ENCODE measurements at places on chromosomes 11 and 22.
A peak's percentile ranks its signal among the peaks of the same experiment; 100 is the strongest.

GRCh38 chr11:5364214-5364613 lies 12.9 kb downstream of the OR51B6 start:
- no peak for DNase-seq

DNA sequence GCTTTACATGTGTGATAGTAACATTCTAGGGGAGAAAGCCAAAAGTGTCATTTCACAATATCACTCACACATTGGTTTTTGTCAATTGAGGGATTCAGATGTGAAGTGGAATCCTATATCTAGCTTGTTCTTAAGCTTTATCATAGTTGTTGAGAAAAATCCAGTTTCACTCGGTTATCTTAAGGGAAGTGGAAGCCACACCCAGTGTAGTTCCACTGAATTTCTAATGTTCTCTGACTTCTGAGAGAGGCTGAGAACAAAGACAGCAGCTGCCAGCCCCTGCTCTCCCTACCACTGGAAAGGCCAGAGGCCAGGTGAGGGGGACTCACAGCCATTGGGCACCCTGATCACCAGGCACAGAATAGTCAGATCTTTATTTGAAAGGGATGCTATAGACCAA lies 53.7 kb downstream of the THAP12 start:
- DNase-seq, result no peak

DNA sequence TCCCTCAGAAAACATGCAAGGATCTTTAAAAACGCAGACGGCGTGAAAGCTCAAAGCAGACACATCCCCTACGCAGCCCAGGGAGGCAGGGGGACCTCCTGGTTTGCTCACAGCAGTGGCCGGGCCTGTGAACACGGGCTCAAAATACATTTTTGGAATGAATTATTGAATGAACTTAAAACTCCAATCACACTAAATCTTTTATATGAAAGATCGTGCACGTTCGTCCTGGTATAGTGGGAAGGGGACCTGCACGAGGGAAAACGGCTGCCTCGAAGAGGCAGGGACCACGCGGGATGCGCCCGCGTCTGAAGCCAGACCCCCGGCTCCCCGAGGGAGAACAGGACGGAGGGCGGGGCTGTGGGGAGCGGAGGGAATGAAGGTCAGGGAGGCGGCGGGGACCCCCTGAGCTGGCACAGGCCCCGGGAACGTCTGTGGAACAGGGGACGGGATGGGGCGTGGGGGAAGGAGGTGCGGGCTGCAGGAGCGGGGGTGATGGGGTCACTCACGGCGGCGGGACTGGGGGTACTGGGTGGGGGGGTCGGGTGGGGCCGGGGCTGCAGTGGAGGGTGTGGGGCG lies 1.3 kb upstream of the PANX2 start:
- no peak for DNase-seq

GRCh38 chr11:133576351-133576750 lies 44.0 kb upstream of the OPCML start:
- no peak for DNase-seq

- DNase-seq, result no peak
Measured at GRCh38 chr22:25485626-25486545, 78.6 kb upstream of the GRK3 start.

- no peak for DNase-seq
Measured at GRCh38 chr11:27701355-27702105, 1.3 kb upstream of the BDNF start.

GRCh38 chr11:61753672-61754071 lies 1.2 kb downstream of the MYRF start:
- no peak for DNase-seq

DNA sequence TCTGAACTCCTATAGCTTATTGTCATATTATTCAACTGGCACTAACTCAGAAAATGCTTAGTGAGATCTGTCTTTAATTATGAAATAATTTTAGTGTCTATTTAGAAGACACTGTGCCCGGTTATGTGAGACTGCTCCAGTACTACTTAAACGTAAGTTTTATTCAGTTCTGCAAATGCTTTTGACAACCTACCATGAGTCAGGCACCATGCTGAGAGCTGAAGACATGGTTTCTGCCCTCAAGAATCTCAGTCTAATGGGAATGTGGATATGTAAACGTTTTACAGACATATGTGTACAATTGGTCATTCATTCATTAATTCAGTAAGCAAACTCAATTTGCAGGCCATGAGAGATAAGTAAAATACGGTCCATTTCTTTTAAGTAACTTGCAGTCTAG lies 40.0 kb downstream of the DCUN1D5 start:
- no peak for DNase-seq

DNA sequence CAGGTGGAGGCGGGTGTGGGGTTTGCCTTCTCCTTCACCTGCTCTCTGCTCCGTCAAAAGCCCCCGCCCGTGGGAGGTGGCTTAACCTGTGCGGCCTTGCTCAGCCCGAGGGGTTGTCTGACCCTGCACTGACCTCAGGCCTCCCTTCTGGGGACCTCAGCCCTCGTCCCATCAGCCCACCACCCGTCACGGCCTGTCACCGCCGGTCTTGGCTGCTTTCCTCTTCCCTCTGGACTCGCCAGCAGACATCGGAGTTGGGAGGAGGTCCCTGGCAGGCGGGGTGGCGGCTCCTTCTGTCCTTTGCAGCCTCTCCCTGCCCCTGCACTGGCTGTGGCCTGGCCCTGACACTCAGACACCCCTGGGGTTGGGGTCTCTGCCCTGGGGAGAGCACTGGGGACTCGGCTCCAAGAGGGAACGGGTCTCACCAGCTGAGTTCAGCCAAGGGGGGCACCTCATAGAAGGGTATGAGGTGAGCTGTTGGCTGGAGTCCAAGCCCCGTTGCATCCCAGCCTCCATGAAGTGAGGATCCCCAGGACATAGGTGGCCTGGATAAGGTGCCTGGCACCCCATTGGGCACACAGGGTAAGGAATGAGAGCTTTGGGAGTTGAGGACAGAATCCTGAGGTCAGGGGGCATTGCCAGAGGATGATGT lies 999.6 kb downstream of the BRD1 start:
- DNase-seq, result no peak

GRCh38 chr11:14538926-14539554 lies 18.9 kb upstream of the PSMA1 start:
- DNase-seq, result no peak

- no peak for DNase-seq
Measured at GRCh38 chr11:106551744-106552673, 466.3 kb downstream of the GUCY1A2 start.

- no peak for DNase-seq
Measured at GRCh38 chr11:469684-470560, 19.8 kb downstream of the PTDSS2 start.

DNA sequence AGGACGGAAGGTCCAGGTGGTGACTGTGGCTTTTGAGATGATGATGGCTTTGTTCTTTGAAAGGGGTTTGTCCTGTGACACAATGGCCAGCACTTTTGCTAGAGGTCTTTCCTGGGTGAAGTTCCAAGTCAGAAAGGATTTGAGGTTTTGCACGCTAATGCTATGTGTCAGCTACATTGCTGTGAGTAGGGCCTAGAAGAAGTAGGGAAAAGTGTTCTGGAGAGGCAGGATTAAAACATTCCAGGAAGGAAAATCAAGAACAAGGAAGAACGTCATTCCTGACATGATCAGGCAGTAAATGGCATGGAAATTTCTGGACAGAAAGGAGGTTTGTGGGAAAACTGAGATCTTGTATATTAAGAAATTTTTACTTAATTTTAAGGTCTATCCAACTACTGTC lies 290.7 kb downstream of the NTM start:
- no peak for DNase-seq

- DNase-seq, result no peak
Measured at GRCh38 chr11:121483805-121484480, 31.2 kb upstream of the SORL1-AS1 start.

DNA sequence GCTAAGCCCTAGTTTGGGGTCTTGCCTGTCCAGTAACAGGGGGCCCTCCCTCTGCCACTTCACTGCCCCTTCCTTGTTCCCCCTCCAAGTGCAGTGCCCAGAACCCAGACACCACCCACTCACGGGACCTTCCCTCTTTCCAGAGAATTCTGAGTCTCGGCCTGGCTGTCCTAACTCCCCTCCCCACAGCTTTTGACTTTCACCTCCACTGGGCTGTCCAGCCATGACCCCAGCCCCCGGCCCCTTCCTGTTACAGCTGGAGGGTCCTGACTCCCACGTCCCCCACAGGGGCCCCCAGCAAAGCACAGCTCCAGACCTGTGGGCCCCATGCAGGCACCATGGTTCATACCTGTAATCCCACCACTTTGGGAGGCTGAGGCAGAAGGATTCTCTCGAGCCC lies 71.5 kb downstream of the BRD1 start:
- no peak for DNase-seq

DNA sequence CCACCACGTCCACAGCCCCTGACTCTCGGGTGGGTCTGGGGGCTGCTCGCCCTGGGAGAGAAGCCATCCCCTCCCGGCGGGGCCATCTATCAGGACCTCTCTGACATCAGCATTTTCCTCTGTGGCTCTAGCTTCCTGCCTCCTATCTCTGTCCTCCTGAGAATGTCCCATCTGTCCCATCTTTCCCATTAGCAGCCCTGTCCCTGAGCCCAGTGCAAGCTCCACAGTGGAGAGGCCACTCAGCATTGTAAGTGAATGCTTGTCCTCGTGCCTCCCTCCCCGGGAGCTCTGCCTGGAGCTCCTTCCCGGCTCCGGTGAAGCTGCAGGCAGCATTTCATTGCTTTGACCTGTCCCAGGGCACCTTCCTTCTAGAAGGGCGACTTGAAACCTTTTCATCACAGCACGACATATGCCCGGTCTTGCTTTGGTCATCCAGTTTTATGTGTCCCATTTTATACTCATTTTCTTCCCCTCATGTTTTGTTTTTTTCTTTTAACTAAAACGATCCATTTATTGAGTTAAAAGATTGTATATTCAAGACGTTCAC lies 49.7 kb downstream of the RTN4R start:
- no peak for DNase-seq

DNA sequence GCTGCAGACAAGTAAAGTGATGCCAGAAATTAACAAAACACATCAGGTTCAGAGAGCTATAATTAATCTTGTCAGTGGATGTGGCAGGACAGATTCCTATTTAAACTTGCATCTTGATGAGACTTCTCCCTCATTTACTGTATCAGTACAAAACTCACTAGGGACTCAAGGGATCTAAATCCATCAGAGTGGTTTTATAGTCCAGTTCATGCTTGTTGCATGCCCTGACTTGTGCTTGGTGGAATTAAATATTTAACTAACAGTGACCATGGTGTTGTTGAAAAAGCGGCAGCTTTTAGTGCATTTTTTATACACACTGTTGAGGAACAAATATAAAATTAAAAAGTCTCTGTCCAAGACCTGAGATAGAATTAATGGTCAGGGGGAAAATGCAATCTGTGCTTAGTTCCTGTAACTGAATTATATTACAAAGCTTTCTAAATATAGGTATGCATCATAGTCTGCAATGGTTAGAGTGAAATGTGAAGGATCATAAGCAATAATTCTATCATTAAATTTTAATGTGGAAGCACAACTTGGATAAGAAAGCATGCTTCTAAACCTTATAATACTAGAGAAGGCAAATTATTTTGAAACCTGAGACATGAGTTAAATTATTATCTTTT lies 1475.5 kb upstream of the TENM4 start:
- DNase-seq, result no peak

DNA sequence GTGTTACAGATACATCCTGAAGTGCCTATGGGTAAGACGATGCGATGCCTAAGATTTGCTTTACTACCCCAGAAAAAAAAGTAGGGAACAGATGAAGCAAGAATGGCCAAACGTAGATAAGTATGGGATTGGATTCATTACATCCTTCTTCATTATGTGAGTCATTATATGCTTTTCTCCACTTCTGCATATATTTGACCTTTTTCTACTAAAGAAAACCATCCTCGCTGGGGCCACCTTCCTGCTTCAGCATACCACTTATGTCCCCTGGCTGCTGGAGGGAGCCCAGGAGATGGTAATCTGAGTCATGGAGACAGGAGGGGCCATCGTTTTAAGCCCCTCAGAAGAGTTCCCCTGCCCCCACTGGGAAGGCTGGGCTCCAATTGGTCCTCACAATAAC lies 14.4 kb upstream of the KLHL35 start:
- no peak for DNase-seq

- DNase-seq, result no peak
Measured at GRCh38 chr11:120123946-120124345, 14.0 kb downstream of the TRIM29 start.

- DNase-seq, result no peak
Measured at GRCh38 chr22:44884562-44884961, 125.2 kb downstream of the PHF21B start.

GRCh38 chr11:115496892-115497291 lies 7.3 kb downstream of the CADM1 start:
- DNase-seq, result no peak

DNA sequence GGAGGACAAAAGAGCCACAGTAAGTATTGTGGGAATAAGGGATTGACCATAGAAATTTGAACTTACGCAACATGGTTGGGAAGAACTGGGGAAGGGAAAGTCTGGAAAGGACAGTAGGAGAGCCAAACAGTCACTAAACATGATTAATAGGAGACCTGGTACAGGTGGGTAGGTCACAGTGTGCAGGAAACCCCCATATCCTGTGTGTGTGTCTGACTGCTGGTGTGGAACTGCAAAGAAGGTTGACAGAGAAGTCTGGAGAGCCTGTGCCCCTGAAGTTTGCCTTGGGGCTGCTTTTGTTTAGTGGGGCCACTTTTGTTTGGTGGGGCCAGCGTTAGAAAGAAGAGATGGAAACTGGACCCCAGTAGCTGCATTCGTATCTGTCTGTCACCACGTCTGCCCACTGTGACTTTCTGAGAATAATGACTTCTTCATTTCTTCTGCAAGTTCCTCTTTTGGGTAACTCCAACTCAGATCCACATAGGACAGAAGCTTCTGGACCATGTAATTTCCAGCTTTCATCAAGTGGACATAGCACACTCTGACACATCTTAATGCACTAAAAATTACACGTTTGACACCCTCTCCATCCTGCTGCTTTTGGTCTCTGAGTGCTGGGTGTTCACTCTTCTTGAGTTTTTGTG lies 126.8 kb upstream of the RAG2 start:
- DNase-seq, result no peak

DNA sequence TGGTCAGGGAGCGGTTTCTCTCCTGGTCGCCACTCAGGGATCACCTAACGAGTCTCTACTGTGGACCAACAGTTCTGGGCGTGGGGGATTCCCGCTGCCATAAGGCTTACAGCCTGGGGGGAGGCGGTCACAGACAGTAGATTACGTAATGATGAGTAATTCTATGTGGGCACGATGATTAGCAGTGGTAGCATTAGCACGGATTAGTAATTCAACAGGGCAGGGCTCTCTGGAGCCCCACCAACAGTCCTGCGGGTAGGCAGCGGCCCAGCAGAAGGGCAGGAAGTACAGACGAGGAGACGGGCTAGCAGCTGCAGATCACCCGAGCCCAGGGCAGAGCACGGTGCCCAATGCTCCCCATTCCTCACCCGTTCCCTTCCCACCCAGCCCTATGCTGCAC lies 3.6 kb downstream of the SHISAL1 start:
- DNase-seq, result peak; percentile 41

DNA sequence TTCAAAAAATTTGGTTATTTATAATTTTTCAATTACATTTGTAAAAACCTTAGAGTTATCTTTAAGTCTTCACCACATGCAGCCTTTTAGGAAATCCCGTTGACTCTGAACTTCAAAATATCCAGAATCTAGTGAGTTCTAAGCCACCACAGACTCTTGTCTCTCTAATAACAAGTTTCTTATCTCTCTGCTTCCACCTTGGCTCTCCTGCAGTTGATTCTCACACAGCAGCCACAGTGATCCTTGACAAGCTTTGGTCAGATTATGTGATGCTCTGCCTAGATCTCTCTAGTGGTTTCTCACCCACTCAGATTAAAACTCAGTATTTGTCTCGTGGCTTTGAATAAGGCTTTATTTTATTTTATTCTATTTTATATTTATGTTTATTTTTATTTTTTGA lies 8.6 kb downstream of the HSD17B12 start:
- DNase-seq, result no peak

All from GOT3 (cell line).